ENCODE measurements at places on chromosomes 11 and 22. TPM values are rescaled to one million over a fixed set of nuclear protein-coding genes. Genes with fewer than 3 reads are reported as not detected.
A peak's percentile ranks its signal among the peaks of the same experiment; 100 is the strongest.

Gene TRIM51
- not detected for total RNA-seq

- peak; percentile 1 for DNase-seq
These were observed 223 bp downstream of the WT1 start for GRCh38 chr11:32435152-32435480.

- DNase-seq, result peak; percentile 93
These were observed 18.2 kb downstream of the ARRB1 start for GRCh38 chr11:75333022-75333806.

- DNase-seq, result no peak
These were observed 790 bp upstream of the TMEM41B start for GRCh38 chr11:9315078-9315688.

Measured in myocyte (in vitro differentiated cells).